AG04449 (cell line): ENCODE measurements at places on chromosomes 3 and 15.

DNA sequence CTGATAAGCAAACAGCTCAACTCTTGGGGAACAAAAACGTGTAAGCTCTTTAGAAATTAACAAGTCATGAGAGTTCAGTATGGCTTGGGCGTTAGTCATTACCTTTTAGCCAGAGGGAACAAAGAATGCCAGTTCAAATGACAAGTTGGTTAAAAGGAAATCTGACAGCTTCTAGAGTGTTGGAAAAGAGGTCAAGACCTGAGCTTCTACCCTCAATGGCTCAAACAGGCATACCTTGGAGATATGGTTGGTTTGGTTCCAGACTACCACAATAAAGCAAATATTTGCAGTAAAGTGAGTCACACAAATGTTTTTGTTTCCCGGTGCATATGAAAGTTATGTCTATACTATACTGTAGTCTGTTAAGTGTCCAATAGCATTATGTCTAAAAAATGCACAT, 136.1 kb downstream of the CACNA1D start:
- no peak for DNase-seq

DNA sequence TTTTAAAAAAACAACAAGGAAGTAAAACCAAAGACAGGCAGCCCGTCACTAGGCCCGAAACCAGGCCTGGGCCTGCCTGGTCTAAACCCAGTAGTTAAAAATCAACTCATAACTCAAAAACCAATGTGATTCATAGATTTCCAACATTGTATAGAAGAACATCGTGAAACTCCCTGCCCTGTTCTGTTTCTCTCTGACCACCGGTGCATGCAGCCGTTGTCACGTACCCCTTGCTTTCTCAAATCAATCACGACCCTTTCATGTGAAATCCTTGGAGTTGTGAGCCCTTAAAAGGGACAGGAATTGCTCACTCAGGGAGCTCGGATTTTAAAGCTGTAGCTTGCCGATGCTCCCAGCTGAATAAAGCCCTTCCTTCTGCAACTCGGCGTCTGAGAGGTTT, 89.5 kb downstream of the DCLK3 start:
- no peak for DNase-seq

- DNase-seq: no peak
Measured at GRCh38 chr3:171542976-171543375, 82.8 kb upstream of the TNIK start.

- no peak for DNase-seq
Measured at GRCh38 chr3:98329392-98330124, 24.1 kb upstream of the OR5K4 start.

DNA sequence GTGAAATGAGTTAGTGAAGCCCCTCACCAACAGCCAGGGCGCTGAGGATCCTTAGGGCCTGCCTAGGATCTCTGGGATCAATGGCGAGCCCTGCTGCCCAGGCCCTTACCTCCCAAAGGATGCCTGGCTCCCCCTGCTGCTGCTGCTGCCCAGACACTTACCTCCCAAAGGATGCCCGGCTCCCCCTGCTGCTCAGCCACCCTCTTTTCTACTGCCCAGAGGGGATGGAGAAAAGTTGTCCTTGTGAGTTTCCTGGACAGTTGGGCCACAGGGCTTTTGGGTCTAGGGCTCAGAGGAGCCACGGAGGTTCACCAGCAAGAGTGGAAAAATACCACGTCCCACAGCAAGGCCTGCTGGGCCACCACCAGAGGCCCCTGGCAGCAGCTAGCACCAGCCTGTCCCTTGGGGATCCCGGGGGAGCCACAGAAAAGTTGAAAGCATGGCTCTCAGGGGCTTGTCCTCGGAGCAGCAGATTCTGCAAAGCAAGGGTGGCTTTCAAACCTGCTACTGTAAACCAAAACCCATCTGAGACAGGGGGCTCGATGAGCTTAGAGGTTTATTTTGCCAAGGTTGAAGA, 59.4 kb downstream of the SLC6A6 start:
- DNase-seq: no peak

GRCh38 chr3:96813134-96813819, 1.1 kb upstream of the EPHA6 start:
- DNase-seq: no peak

GRCh38 chr15:48001393-48002039, 119.3 kb upstream of the SLC24A5 start:
- DNase-seq: no peak
